Right forelimb (tissue), 1 donor: ENCODE measurements at places on chromosomes 6 and 20.

- DNase-seq: no peak
Observed at GRCh38 chr6:45075246-45075645, 252.9 kb upstream of the RUNX2 start.

DNA sequence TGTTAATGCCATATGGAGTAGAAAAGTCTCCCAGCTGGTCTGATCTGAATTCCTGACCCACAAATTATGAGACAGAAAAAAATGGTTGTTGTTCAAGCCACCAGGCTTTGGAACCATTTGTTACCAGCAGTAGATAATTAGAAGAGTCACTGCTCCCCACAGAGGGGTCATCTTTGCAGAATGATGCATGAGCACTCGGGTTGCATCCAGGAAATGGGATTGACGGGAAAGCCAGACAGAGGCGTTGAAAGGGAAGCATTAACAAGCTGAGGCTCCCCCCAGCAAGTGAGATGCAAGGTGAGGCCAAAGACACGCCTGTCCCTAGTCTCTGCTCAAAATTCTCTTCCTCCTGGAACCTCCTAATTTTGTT is 182.5 kb downstream of the SYNDIG1 start:
- DNase-seq: no peak

- no peak for DNase-seq
Observed at GRCh38 chr6:144689503-144690040, 404.4 kb downstream of the UTRN start.

GRCh38 chr20:5969348-5969935 is 19.0 kb downstream of the MCM8 start:
- no peak for DNase-seq

GRCh38 chr6:166591026-166591425 is 4.5 kb upstream of the RAMACL start:
- DNase-seq: no peak

DNA sequence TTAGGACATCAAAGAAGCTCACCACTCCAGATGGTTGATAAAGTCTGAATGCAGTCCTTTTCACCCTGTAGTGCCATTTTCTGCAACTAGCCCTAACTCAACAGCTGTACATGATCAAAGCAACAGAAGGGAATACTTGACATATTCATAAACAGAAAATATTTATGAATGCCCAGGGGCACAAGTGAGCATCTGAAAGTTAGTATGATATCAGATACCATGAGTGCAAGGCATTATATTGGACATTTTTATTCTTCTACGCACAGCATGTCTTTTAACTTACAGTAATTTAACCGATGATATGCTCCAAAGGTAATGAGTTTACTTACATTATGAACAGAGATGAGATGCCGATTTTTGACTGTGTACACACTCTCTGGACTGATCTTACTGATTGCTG is 142.0 kb downstream of the MCHR2 start:
- DNase-seq: no peak

DNA sequence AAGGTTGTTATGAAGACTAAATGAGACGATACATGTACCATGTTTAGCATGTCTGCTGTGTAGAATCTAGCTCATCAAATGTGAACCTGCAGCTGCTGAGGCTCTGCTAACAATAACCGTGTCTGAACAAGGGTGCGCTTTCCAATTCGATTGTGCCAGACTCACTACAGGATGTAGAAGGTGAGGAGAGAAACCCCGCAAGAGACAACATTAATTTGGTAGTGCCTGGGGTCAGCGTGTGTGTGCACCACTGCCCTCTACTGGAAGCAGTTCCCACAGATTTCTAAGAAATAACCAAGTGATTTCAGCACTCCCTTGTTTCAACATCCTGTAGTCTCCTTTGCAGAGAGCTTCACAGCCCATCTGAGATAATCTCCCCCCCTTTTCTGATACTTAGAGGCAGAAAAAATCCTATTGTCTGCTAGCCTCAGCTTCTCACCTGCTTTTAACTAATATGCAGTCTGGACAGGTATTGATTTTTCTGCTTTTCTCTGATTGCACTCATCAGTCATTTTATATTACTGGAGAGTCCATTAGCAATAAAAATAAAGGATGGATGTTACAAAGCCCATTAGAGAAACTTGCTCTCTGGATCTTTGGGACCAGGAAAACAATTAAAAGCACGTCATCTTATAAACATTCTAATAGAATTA is 96.7 kb upstream of the BACH2 start:
- DNase-seq: peak; percentile 61

- DNase-seq: no peak
Observed at GRCh38 chr6:26243132-26243531, 121.9 kb upstream of the BTN3A2 start.

DNA sequence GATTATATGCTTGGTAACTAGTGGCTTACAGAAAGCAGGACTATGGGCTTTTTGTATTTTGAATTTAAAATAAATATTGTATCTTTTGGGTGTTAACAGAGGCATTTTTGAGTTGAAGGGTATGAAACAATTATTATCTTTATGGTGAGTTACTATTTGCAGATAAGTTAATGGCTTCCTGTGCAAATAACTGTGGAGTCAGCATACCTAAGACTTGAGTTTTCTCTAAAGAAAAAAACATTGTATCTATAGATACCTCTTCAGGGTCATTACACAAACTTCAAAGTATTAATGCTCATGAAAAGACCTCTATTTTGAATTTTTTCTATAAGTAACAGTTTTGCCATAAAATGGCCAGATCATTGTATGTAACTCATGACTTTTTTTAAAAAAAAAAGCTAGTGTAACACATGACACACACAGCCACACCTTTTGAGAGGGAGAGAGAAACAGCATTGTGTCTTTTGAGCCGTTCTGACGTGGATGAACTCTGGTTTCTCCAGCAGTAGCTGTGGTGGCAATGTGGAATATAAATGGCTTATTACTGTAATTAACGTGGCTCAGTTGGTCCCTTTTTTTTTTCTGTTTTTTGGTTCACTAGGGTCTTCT is 36.3 kb downstream of the PLEKHG1 start:
- no peak for DNase-seq

DNA sequence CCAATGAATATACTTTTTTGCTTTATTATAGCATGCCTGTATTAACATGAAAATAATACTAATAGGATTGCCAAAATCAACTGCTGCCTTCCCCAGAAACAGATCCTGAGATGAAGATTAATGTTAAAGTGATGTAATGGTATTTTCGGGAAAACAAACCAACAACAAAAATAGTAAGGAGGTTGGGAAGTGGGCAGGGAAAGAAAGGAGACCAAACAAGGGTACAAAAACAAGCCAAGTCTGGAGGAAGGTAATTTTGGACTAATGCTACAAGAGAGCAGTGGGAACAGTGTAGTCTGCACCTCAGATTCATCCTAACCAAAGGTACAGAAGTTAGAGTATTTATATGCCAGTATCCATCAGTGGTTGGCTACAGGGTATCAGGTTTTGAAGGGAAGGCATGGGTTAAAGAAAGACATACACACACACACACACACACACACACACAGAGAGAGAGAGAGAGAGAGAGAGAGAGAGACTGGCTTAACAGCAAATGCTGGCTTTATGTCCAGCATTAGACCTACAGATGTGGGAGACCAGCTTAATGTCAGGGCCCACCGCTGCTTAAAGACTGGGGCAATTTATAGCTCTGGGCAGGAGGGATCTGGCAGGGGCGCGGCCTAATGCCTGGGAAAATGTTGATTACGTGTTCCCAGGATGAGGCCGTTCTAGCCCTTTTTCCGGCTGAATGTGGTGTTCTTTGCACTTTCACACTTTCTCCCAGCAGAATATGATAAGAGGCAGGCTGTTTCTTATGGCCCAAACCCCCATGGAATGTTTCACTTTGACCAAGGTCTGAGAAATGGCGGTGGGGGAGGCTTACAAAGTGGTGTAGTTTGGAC is 3.8 kb upstream of the SLC17A1 start:
- no peak for DNase-seq

GRCh38 chr6:133888929-133889556 is at the start of gene TCF21:
TSS of gene TCF21 (plus strand) at chr6:133889113. CDS start at chr6:133889398, 285 bp downstream.
- DNase-seq: no peak

- no peak for DNase-seq
Observed at GRCh38 chr6:21508753-21509152, 84.8 kb upstream of the SOX4 start.

DNA sequence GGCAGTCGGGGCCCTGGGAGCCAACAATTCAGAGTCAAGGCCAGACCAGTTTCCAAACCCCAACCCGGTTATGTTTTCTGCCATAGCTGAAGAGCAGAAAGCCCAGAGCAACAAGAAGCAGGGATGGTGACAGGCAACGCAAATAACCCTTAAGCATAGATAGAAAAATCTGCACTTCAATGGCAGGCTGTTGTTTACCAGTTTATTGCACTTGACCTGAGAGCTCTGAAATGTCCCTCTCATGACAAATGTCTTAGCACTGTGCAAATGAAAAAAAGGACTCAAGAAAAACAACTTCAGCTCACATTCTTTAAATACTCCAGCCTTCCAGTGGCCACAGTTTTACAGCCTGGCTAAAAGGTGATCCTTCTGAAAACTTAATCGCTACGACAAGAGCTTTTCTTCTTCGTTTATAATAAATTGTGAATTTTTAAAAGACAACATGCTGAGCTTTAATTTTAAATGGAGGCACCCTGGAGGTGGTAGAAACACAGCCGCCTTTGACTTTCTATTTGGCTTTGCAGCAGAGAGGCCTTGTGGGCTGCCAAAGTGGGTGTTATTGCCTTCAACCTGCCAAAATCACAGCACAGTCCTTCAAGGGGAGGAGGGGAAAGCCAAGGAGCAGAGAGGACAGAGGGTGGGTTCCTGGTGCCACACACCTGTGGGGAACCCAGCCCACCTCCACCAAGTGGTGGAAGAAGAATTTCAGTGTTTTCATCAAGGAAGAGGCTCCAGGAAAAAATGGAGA is 289.5 kb upstream of the CDYL start:
- no peak for DNase-seq

DNA sequence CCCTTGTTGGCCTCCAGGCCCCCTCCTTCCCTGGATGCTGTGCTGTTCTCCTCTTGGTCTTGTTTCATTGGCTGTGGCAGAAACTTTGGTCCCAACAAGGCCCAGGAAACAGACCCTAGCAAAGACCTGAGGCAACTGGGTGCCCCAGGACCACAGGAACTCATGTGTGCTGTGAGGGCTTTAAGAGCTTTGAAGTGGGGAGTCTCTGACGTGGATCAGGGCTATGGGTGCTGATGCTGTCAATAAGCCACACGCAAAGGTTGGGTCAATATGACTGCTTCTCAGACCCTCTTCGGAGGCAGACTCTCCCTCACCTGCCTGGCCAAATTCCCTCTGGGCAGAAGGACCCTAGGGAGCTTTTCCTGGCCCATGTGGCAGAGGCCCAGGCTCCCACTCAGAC is 91.5 kb upstream of the MLN start:
- no peak for DNase-seq

GRCh38 chr20:11838076-11838636 is 79.5 kb upstream of the BTBD3 start:
- DNase-seq: no peak

DNA sequence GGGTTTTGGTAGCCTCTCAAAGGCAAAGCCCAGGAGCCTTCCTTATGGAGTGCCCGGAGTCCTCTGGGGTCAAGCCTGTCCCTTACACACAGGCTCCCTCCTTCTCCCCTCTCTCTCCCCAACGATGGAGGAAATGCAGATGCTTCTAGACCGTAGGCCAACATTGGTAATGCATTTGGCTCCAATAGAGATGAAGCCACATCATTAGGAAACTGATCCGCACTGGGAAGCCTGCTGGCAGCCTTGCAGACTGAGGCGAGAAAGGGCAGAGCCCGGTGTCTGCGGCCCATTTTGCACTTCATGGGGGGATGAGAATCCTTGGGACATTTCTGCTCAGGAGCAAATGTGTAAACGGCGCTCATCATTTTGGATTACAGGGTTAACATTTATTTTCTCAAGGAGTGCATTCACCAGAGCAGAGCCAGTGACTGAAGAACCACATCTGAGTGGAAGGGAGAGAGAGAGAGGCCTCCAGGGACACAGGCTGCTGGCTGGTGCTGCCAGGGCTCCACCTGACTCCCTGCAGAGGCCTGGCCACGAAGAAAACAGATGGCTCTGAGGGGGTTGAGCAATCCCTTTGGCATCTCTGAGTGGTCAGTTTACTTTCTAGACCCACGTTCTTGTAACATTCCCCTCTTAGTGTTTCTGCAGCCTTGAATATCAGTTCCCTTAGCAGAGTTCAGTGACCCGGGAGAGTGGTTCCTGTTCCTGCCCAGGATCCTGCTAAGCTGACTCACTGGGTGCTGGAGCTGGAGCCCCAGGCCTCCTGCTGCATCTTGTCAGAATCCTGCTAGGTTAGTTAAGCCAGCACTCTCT is 4.4 kb upstream of the CST3 start:
- DNase-seq: no peak

- no peak for DNase-seq
Observed at GRCh38 chr6:9468277-9468676, 946.6 kb downstream of the TFAP2A start.

GRCh38 chr20:57066126-57066900 is 200.1 kb downstream of the BMP7 start:
- no peak for DNase-seq

DNA sequence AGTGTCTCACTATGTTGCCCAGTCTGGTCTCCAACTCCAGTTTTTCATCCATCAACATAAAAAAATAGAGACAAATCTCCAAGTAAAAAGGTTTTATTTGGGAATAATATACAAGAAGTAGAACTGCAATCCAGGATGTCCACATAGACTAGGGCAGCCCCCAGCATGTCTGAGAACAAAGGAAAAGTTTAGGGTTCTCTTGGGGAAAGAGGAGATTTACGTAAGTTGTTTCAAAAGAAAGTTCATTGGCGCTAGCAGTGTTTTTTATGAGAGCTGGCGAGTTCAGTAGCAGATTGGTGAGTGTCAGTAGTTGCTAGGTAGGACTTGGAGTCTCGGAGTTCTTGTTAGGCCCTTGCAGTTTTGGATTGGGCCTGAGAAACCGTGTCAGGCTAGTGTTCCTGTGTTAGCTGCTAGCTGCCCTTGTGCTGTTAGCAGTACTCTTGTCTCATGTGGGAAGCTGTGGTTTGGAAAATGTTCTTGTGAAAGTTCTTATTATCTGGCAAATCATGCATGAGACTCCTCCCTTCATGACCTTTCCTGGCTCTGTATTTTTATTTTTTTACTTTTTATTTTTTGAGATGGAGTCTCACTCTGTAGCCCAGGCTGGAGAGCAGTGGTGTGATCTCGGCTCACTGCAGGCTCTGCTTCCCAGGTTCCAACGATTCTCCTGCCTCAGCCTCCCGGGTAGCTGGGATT is 24.7 kb downstream of the TTLL9 start:
- no peak for DNase-seq

- DNase-seq: no peak
Observed at GRCh38 chr6:158219228-158219627, 51.1 kb downstream of the GTF2H5 start.

DNA sequence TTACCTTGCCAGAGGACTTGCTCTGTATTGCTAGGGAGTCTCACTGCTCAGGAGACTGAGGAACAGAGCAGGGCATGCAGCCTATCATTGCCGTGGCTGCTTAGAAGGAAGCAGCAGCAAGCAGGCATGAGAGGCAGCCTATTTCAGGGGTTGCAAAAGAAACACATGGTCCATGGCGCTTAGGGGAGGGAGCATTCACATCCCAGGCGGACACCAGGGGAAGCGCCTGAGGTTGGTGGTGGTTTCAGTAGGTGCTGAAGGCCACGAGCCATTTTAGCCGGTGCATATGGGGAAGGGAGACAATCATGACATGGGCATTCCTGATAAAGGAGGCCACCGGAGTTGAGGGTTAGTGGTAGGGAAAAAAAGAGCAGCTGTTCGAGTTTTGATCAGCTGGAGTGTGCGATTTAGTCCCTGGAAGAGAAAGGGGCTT is 20.9 kb downstream of the FARS2 start:
- no peak for DNase-seq
